Iris pigment epithelial cell (primary cell): ENCODE measurements at places on chromosomes 6 and 20.

GRCh38 chr6:138297761-138298298, 79.5 kb upstream of the PBOV1 start:
- DNase-seq = peak; percentile 46

GRCh38 chr20:3658019-3658715, 5.0 kb downstream of the GFRA4 start:
- DNase-seq = no peak

DNA sequence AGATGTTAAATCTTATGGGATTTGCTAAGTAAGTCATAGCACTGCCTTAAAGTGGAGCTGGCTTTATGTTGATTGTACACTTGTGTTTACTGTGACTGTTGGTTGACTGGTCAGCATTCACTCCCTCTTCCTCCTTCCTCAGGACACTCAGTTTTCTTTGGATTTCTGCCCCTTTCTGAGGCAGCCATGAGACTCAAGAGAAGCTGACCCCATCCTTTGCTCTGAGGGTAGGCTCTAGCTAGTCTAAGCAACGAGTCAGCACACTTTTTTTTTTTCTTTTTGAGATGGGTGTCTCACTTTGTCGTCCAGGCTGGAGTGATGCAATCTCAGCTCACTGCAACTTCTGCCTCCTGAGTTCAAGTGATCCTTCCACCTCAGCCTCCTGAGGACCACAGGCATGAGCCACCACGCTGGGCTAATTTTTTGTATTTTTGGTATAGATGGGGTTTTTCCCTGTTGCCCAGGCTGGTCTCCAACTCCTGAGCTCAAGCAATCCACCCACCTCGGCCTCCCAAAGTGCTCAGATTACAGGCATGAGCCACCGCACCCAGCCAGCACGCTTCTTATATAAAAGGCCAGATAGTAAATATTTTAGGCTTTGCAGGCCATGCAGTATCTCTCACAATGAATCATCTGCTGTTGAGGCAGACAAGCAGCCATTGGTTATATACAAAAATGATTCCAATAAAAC, 191.4 kb downstream of the NFATC2 start:
- DNase-seq = peak; percentile 95

DNA sequence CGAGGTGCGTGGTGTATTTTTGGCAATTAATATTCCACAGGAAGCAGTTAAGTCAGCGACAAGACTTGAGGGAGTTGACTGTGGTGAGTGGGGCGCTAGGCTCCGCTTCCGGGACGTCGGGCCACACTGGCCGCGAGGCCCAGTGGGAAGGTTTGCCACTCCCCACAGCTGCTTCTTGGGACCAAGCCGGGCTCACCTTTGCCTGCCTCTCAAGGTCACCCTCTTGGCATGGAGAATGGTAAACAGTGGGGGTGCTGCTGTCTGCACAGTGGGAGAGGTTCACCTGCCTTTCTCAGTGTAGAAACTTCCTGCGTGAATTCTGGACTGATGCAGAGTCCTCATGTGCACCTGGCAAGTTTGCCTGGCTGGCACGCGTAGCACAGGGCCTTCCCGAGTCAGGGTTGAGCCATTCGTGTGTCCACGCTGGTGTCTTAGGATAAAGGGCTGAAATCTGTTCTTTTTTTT, 6.4 kb downstream of the OSBPL2 start:
- DNase-seq = no peak
